Effector CD4-positive, alpha-beta T cell (primary cell): ENCODE measurements at places on chromosomes 11 and 22.

DNA sequence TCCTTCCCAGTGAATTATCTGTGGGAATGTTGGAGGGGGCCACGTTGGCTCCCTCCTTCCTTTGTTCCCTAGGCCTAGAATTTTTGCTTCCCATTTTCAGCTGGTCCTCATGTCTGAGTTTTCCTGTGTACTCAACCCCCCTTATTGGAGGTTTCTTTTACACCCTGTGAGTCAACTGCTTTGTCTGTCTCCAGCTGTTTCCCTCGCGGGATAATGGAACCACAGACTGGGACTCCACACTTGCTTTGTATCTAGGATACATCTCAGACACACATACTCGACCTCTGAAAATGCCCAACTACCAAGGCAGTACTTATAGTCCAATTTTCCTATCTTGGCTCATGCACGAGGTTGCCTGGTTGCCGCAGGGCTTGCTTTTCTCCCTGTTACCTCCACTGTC is 352.7 kb upstream of the MPPED2 start:
- no peak for DNase-seq

DNA sequence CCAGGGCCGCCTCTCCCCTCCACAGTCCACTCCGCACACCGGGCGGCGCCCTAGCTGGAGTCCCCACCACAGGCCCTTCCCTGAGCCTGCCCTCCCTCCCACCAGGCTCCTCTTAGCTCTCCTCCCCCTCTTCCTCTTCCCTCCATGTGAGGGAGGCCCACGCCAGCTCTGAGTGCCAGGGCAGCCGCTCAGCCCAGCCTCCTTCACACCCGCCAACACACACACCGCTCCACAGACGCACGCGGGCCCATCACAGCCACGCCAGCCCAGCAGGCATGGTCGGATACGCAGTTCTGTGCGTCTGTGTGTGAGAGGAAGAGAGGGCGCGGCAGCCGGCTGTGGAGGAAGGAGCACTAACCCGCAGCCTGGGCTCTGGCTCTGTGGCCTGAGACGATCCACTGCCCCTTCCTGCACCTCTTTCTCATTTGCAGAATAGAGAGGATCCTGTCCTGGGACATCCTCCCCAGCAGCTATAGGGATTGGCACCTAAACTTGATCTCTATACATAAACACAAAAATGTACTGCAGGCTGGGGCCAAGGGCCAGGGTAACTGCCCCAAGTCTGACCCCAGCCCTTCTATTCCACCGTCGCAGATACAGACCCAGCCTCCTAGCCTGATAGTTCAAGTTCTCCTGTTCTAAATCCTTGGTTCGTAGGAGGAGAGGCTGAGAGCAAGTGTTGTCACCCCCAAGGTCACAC is 3.5 kb downstream of the CHRM4 start:
- no peak for DNase-seq

- no peak for DNase-seq
Observed at GRCh38 chr11:77332259-77332658, 30.8 kb upstream of the GDPD4 start.

GRCh38 chr11:61799665-61800284 is 7.1 kb downstream of the FEN1 start:
- no peak for DNase-seq

DNA sequence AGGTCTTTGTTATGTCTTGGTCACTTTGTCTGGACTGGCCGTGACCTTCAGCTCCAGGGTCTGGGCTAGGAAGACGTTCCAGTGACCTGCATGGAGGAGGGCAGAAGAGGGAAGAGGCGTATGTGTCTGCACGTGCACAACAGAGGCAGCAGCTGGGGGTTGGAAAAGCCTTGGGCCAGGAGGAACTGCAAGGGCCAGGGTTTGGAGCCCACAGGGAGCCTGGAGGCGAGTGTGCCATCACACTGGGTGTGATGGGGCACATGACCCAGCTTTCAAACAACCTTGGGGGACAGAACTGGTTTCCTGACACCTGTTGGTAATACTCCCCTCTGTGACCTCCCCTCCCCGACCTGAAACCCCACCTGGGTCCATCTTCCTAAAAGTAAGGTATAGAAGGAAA is 34.7 kb downstream of the CHRDL2 start:
- no peak for DNase-seq

DNA sequence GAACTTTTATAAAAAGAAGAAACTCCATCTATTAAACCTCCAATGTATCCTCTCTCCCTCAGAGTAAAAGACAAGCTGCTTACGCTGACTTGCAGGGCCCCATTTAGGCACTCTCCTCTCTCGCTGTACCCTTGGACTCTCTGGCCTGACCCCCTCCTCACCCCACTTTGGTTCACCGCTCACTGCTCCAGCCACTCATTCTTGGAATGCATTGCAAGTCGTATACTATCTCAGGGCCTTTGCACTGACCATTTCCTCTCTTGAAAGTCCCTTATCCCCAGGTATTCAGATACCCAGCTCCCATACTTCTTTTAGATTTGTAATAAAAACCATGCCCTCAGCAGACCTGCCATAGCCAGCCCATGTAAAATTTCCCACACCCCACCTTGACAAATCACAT is 139.6 kb downstream of the DBX1 start:
- no peak for DNase-seq

GRCh38 chr11:67492801-67493547 is 10.1 kb downstream of the AIP start:
- DNase-seq: no peak

DNA sequence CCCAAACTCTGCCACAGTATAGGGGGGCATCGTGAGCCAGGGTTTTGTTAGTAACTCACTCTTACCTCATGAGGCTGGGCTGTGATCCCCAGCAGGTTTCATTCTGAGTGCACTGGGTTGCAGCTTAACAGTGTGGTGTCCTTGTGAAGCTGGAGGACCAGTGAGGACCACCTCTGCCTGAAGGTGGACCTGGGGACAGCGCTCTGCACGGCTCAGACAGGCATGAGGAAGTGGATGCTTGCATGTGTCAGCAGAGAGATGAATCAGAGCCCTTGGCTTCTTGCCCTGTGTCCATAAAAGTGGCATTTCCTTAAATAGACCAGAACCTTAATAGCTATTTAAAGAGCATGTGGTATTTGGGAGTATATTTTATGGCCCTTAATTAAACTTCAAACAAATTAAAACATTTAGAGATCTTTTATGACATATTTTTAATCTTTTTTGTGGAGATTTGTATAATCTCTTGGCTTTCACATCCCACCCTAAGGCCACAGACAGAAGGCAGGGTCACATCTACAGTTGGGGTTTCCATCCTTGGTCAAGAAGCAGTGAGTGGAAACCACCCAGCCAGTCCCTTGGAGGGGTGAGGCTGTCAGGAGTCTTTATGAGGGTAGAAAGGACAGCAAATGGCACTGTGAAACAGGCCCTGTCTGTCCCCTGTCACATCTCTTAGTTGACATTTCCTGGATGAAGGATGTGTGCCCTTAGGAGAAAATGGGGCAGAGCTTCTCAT is 24.8 kb upstream of the ADORA2A start:
- no peak for DNase-seq

DNA sequence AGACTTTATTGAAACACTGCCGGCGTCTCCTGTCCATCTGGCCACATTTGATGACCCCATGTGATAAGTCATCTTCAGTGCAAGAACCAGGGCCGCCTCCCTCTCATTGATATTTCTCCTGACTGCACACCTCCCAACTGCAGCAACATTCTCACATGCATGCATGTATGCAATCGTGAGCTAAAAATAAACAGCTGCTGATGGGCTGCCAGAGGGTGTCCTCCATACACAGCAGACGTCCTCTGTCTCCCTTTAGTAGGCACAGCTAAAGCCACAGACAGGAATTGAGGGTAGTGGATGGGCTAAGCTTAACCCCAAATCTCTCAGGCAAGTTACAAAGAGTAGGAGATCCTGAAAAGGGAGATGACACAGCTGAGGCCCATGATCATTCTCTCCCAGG is 106.7 kb upstream of the HSD17B12 start:
- no peak for DNase-seq

DNA sequence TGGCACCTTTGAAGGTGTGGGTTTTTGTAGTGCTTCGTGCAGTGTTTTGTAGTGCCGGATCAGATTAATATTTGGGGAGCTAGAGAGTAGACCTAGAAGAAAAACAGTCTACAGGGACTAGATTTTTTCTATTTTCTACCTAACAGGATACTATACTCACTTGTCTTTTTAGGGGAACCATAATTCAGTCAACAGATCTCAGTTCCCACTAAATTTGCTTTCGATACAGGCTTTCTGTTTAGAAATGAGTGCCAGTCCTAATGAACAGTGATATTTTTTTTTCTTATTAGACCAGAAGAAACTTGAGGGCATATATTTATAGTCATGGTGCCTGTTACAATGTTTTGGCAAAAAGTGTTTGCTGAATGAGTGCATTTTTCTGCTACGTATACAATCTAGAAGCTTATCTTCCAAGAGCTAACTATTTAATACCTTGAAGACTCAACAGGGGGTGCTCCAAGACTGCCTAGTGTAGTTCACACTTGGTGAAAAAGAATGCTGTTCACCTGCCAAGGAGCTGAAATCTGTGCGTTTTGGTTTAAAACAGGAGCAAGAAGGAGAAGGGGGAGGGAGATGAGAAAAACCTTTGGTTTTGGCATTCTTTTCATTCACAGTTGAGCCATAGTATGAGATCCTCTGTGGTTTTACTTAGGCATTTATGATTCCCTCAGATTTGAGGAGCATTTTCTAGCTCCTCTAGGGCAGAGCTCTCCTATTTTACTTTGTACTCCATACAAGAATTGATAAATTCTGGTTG is 44.9 kb upstream of the VSTM5 start:
- DNase-seq: no peak

DNA sequence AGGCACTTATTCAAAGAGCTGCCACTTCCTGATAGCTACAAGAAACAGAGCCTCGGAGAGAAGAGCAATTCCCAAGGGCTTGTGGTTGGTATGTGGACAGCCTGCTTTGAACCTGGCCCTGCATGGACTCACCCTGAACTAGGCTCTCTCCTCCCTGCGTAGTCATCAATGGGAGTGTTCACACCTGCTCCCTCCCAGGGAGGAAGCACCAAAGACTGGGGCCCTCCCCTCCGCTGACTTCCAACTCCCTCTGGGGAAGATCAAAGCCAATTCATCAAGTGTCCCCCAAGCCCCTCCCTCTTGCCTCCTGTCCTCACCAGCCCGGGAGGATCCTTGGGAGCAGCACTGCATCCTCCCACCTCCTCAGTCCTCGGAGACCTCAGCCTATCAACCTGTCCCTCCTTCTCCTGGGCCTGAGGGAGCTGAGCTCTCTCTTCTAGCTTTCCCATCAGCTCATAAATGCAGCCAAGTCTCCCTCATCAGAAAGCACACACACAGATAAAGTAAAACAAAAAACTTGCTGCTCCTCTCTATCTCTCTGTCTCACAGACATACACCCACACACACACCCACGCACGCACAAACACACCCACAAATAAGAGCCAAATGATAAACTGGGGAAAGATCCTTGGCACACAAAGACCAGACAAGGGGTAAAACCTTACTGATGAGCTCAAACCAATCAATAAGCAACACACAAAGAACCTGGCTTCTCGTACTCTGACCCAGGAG is 3.3 kb downstream of the A4GALT start:
- DNase-seq: no peak

- no peak for DNase-seq
Observed at GRCh38 chr11:95886462-95886861, 37.4 kb downstream of the MTMR2 start.

- no peak for DNase-seq
Observed at GRCh38 chr11:86162239-86162638, 82.3 kb upstream of the EED start.

- DNase-seq: no peak
Observed at GRCh38 chr11:13876423-13876822, 86.1 kb upstream of the SPON1 start.

DNA sequence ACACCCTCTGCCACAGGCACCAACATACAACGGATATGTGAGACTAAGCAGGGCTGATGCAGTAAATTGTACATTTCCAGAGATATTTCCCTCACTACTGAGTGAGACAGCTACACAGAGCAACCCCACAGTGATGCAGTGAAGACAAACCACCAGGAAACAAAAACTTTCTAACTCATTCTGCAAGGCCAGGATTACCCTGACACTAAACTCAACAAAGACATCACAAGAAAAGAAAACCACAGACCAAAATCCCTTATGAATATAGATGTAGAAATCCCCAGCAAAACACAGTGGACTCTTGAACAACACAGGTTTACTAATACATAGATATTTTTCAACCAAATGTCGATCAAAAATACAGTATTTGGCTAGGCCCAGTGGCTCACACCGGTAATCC is 1.5 kb upstream of the SLC7A4 start:
- no peak for DNase-seq

DNA sequence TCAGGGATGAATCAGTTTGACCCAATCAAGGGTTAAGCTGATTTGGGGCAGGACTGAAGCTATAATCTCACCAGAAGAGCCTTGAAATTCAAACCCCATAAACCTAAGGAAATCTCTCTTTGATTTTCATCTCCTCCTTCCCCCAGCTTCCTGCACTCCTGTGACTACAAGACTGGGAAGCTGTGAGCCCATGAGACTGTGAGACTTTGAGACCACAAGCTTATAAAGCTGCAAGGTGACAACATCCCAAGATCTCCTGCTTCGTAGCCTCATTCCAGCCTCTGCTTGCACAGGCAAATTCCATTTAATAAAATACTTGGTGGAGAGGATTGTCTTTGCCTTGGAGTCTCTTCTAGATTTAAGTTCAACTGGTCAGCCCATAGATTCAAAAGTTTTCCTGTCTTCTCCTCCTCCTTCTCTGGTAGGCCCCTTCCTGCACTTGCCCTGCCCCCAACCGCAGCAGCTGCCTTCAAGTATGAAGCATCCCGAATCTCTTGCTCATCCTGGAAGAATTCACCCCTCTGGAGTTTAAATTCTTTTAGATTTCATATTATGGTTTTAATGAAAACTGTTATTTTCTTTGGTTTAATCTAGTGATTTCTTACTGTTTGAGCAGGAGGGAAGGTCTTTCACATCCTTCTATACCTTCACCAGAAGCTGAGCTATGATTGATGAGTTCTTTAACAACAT is 42.1 kb downstream of the PAMR1 start:
- DNase-seq: no peak

DNA sequence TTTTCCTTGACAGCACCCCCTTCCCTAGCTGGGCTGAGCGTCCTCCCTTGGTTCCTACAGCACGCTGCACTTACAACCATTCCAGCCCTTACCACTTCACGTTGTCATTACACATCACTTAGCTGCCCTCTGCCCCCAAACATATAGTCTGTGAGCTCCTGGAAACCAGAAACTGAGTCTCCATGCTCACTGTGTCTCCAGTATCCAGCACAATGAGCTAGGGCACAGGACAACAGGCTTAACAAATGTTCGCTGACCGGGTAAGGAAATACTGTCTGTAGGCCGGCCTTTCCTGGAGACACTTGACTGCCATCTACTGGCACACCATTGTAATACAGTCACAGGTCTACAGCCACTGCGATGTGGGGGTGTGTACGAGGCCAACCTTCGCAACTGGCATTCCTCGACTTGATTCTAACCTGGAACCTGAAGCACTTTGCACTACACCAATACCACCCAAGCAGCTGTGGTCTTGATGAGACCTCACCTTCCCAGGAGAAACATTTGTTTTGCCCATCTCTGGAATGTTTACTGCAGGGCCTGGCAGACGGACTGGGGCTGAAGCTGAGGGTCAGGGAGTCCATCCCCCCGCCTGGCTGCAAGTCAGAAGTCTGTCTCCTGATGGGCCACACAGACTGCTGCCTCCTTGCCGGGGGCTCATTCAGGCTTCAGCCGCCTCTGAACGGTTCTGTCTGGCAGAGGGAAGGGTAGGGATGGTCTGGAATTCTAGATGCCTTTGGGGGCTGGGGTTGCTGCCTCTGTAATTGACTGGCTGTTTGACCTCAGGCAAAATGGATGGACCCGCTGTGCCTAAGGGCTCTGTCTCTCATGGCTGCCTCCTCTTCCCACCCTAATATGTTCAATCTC is 72.0 kb downstream of the SYN3 start:
- no peak for DNase-seq
